Activated T-helper 9 cell treated with anti-CD3 and anti-CD28 coated beads, Interleukin-2, amount 50 U/mL, for 16 hours (primary cell): ENCODE measurements at places on chromosomes 2 and 18.

DNA sequence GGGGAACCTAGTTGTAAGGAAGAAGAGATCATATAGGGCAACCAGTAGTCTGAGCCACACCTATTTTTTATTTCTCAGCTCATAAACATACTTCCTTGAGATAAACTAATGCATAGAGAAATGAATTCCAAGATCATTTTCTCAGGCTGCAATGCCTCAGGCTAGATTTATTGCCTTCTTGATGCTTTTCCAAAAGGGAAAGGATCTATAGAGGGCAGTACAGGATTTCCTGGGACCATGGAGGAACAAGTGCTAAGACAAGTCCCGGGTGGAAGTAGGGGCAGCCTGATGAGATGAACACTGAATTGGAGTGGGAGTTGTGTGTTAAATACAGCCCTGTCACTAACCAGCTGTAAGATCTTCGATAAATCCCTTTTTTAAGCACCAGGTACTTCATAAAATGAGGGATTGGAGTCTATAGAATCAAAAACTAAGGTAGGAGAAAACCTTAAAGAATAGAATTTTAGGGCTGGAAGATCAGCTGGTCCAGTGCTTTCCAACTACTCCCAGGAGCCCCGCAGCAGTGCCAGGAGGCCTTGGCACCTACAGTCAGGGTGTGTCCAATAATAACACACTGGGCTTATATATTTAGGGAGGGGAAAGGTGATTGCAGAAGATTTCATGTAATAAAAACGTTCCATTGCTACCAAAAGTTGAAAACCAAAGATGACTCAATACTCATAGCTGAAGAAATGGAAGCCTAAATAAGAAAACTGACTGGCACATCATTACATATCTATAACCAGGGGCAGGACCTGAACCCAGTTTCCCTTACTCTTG, 58.1 kb downstream of the SERTAD2 start:
- no peak for DNase-seq

GRCh38 chr2:68706637-68707036, 28.0 kb upstream of the ARHGAP25 start:
- no peak for DNase-seq

- no peak for DNase-seq
Observed at GRCh38 chr2:212911011-212911410, 240.4 kb downstream of the IKZF2 start.

- DNase-seq = no peak
Observed at GRCh38 chr18:36627637-36628036, 201.2 kb downstream of the TPGS2 start.

DNA sequence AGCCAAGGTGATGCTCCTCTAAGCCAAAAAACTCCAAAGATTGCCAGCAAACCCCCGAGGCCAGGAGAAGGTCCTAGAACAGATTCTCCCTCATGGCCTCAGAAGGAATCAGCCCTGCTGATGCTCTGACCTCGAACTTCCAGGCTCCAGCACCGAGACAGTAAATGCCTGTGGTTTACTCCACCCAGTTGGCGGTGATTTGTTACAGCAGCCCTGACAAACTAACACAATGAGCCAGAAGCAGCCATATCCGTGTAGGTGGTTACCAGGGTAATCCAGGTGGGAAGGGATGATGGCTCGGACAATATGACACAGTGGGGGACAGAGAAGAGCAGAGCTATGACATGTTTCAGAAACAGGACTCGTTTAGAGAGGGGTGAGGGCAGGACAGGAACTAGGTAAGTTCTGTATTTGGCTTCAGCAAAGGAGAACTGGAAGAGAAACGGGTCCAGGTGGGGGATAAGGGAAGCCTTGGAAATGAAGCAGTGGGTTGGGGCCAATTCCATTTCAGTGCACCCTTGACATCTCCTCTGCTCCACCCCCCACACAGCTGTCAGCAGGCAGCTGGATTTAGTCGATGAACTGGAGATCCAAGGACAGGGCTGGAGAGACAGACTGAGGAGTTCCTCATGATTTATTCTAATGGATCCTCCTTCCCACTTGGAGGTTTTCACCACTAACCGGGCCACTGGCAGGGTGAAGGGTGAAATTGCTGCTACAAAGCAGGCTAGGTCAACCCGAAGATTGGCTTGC, 179.7 kb upstream of the SH3BP4 start:
- DNase-seq = no peak

GRCh38 chr18:52903857-52904256, 563.9 kb downstream of the DCC start:
- no peak for DNase-seq

GRCh38 chr2:28661589-28662001, 90.0 kb upstream of the PPP1CB start:
- DNase-seq = no peak
